ENCODE measurements at places on chromosomes 4 and X.

DNA sequence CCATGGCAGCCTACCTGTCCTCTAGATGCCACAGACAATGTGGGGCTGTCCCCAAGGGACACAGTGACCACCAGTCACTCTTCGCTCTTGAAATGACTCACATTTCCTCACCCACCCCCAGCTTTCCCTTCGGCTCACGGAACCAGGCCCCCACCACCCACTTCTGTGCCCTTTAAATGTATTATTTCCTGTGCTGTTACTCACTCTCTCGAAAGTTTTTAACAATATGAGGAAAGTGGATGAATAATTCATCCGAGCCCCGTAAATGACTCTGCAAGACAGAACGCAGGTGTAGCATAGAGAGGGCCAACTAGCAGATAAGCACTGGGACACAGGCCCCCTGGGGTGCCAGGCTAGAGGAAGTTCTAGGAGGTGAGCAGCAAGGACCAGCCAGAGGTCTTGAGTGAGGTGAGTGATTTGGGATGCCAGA is 179.5 kb upstream of the TBL1X start:
- DNase-seq: no peak

DNA sequence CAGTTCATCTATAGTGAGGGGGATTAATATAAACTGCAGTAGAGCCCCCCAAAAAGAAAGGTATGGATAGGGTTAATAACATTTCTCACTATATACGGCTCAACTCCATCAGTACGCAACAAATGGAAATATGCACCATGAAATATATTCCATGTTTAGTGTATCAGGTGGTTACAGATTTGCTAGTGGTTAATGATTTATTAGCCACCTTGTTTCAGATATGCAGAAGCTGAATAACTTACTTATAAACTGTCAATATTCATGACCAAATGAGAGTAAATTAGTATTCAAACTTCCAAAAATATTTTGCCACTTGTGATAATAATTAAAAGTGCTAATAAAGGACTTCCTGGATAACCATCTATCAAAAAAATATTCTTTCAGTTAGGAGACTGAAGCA is 14.8 kb downstream of the AMTN start:
- DNase-seq: no peak

DNA sequence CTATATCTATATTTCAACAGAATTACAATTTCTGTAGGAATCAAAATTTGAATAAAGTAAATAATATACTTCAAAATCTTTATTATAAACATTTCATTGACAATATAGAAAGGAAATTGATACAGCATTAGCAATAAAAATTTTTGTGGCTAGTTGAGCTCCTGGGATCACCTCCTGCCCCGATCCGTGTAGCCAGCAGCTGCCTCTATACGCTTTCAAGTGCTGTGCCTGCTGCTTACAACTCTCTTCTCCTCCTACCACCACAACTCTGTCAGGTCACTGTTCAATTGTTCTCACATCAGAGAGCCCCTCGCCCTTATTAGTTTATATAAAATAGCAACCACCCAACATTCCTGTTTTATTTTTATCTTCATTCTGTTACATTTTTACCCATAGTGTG is 27.6 kb downstream of the INPP4B start:
- DNase-seq: no peak

- no peak for DNase-seq
Measured at GRCh38 chr4:156888762-156889161, 82.8 kb downstream of the PDGFC start.

DNA sequence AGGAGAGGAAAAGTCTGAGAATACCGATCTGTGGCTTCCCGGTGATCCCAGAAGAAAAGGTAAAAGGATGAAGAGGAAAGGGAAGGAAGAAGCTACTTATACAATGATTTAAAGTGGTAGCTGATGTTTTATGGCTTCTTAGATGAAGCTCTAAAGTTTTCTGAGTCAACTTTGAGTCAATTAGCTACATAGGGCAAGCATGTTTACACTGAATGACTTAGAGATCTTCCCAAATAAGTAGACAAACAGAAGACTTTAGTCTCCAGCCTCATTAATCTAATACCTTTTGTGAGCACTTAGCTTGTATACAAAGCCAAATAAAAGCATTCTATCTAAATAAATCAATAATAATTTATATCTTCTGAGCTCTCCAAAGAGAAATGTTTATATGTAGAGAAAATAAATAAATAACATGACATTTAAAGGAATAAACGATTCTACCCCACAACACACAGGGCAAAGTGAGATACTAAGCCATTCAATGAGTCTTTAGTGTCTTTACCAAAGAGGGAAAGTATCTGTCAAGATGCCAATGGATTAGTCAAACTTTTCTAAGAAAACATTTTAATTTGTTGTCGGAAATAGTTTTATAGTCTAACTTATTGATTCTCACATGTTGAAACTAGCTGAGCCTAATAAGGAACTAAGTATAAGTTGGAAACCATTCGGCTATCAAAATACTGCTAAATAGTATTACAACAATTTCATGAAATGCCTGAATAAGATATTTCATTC is 46.0 kb upstream of the TMEM184C start:
- DNase-seq: no peak

GRCh38 chr4:8324640-8325239 is 55.2 kb downstream of the HTRA3 start:
- DNase-seq: no peak

GRCh38 chrX:44935640-44936039 is 62.7 kb downstream of the KDM6A start:
- DNase-seq: no peak

DNA sequence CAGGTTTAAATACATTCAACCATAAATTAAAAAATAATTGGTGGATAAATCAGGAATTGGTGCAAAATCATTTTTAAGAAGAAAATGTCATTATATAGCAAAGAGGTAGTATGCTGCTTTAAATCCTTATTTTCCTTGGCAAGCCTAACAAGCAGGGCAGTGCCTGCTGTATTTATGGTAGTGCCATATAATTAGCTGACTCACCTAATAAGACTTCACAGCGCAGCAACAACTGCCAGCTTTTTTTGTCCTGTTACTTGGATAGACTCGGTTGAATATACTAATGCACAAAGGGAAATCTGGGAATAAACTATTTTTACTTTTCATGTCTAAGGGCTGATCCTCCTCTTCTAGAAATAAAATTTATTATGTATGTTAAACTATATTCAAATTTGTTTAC is 99.1 kb downstream of the SNCA start:
- DNase-seq: peak; percentile 21
